ENCODE measurements at places on chromosomes 2 and 18.

DNA sequence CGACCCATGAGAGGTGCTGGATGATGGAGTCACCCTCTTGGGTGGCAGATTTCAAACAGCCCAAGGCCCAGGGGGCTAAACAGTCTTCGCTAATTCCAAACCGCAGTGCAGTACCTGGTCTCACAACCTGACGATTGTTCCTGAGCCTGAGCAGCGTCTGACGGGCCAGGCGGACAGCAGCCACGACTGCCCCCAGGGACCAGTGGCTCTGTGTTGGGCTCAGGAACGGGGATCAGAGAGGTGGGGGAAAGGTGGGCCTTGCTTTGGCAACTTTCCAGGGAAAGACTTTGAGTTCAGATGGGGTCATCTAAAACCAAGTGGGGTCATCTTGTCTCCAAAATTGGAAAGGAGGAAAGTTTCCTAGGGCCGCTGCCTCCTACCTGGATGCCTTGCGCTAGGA, 492 bp downstream of the COLEC11 start:
- no peak for DNase-seq

GRCh38 chr2:241062389-241063092, 39.5 kb downstream of the MTERF4 start:
- DNase-seq: no peak

- no peak for DNase-seq
These were observed 487.3 kb upstream of the SPRED2 start for GRCh38 chr2:65919550-65920188.

DNA sequence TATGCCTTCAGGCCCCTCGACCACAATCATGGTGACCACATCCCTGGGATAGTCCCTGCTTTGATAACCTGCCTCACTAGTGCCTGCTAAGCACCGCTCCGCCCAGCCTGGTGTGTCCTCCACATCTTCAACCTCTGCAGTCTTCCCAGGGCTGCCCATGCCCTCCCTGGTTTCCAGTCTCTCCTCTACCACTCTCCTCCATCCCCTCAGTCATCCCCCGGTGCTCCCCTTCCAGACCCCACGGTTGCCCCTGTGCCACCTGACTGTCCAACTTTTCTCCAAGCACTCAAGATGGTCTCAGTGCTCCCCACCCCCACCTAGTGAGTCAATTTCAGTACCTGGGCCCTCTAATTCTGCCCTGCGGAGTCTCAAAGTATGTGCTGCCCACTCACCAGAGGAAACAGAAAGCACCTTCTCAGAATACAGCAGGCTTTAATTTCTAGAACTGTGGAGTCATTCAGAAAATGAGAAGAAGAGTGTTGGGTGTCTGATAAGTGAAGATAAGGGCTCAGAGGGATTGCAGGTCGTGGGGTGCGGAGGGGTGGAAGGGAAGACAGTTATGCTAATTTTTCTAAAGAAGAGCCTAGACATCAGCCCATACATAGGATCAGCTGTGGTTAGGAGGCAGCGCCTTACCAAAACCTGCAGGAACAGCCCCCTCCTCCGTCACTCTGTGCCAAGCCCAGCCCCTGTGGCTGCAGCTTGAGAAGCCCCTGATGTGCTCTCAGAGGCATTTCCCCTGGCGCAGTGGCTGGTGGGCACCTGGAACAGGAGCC, 53.6 kb upstream of the CAB39 start:
- DNase-seq: no peak

DNA sequence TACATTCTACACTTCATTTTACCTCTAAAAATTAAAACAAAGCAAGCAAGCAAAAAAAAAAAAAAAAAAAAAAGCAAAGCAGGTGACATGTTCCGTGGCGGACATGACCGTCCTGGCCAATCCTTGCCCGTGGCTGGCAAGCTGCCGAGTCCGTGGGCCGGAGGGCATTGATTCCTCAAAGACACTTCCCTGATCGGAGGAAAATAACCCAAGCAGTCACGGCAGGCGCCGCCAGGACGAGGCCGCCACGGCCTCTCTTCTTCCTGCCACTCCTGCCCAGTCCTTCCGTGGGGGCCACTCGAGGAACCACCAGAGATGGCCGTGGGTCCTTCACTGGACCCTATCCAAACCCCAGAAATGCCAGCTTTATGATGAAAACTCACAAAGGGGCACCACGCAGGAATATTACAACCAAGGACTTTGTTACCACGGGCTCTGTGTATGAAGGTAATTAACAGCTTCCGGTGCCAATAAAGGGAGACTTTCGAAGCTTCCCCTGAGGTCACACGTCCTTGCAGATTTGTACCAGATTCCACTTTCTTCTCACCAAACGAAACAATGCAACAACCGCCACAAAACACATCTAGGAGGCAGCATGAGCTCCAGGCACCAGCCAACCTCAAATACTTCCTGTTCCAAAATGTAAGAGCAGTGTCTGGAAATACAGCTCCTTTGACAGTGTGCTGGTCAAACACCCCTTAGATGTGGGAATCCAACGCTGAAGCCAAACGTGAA, 170.3 kb downstream of the HDAC4 start:
- DNase-seq: no peak

GRCh38 chr18:13306583-13306982, 88.0 kb downstream of the LDLRAD4 start:
- DNase-seq: no peak

- no peak for DNase-seq
These were observed 608.9 kb upstream of the ID2 start for GRCh38 chr2:8072907-8073306.

DNA sequence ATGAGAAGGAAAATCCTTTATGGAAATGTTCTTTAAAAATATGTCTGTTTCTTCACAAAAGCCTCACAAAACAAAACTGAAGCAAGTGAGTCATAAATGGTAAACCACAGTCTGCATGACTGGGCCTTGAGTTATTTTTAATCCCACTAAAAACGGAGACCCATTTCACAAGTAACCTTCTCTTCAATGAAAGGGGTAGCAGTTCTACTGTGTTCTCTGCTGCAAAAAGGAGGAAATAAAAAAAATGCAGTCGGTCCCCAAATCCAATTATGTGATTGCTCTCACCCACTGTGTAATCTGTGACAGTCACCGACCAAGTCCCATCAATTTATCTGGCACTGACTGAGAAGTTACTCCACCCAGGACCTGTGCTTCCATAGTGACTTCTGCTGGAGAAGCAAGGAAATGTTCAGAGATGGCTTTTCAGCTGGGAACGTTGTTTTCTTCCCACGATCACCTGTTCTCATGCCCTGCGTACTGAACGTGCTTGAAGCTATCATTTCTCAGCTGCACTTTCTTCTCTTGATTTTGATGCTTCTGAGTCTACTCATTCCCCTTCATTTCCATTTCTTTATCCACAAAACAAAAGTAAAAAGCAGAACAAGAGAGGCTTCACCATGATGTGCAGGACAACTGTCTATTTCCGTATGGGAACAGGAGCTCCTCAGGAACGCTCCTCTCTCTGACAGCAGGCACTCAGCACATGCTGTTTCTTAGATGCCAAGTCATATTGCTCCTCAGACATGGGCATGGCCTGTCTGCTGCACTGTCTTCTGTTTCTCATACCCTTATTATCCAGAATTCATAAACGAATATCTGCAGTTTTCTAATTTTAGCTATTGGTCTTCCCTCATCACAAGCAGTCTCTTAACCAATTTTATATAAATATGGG, 80.0 kb upstream of the TMEM200C start:
- no peak for DNase-seq

DNA sequence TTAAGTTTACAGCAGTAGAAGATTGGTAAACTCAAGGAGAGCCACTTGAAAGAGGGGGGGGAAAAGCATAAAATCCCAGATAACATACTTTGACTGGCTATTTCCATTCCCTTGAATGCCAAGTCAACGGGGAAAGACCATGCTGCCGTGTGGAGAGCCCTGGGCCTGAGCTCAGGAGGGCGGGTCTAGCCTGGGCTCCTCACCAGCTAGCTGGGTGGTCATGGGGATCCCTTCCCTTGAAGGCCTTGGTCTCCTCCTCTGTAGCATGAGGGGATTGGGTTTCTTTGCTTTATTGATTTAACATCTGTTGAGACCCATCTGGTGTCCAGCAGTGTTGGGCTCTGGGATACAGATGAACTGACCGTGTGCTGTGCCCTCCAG, 35.0 kb downstream of the TEX51 start:
- no peak for DNase-seq

- DNase-seq: no peak
These were observed 657 bp downstream of the SGPP2 start for GRCh38 chr2:222424729-222425671.

GRCh38 chr2:159396799-159397198, 110.3 kb upstream of the WDSUB1 start:
- no peak for DNase-seq

- DNase-seq: no peak
These were observed 71.0 kb downstream of the IL1R2 start for GRCh38 chr2:102062802-102063201.

DNA sequence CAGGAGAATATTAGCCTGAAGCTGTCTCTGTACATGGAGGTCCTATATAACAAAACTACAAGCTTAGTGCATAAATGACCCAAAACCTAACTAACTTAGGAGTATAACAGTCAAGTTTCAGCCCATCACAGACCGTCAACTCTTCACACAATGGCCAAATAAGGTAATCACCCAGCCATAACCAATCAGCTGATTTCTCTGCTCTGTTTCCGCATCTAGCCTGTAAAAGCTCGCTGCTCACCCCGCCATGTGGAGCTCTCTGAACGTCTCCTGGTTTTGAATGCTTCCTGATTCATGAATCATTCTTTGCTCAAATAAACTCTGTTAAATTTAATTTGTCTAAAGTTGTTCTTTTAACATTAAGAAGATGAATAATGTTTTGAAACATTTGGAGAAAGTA, 593.6 kb downstream of the TMX3 start:
- DNase-seq: no peak

DNA sequence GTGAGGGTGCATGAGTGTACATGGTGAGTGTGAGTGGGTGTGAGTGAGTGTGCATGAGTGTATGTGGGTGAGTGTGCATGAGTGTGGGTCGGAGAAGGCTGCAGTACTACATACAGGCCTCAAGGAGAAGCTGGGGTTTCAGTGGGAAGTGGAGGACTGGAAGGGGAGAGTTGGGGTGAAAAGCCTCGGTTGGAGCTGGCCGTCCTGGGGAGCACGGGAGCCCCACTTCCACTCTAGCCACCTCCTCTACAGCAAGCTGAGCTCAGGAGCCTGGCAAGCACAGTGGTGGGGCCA, 68.7 kb upstream of the HPCAL1 start:
- no peak for DNase-seq

DNA sequence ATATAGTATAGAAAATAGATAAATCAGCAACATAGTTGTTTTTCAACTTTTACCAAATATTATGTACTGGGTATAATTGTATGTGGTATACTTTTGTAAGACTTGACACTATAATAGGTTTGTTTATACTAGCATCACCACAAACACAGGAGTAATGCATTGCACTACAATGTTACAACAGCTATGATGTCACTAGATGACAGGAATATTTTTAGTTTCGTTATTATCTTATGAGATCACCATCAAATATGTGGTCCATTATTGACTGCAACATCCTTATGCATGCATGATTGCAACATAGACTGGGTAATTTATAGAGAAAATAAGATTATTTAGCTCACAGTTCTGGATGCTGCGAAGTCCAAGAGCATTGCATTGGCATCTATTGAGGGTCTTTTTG, 678.4 kb upstream of the ZNF804A start:
- DNase-seq: no peak

DNA sequence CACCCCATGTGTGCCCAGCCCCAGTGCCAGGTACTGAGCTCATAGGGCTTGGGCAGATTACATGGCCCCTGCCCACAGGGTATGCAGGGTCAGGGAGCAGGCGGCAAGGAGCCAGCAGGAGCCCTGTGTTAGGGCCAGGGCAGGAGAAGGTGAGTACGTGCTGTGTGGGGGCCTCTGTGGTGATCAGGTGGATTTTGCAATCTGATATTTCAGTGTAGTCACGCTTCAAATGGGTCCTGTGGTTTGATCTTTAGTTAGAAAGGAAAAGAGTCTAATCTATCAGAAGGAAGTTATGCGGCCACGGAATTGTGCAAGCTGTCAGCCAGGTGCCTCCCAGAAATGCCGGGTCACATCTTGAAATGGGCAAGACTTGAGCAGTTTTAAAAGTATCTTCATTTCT, 13.9 kb downstream of the UBE2F start:
- no peak for DNase-seq

DNA sequence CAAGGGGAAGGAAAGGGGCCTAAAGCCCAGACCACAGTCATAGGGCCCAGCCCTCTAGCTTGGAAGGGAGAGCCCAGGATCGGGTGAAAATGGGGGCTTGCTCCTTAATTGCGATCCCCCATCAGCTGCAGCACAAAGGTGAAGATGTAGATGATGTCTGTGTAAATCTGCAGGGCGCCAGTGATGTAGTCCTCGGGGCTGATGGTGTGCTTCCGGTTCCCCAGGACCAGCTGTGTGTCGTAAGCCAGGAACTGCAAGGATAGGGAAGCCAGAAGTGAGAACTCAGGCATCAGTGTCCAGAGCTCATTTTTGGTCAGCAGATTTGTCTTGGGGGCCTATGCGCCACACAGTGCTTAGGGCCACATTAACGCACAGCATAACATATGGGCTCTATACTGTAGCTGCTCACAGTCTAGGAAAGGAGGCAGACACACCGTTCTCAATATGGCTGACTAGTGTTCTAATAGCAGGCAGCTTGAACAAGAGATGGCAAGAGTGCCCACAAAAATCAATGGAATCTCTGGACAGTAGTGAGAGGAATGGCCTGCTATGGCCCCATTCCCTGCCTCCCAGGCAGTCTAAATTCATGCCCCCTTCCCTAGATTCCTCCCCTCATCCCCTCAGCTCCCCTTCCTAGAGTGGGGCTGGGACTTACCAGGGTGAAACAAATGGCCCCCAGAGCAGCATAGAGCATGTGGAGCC, 5.2 kb downstream of the PNKD start:
- no peak for DNase-seq

- no peak for DNase-seq
These were observed 22.8 kb downstream of the ARHGAP28 start for GRCh38 chr18:6752202-6752860.

DNA sequence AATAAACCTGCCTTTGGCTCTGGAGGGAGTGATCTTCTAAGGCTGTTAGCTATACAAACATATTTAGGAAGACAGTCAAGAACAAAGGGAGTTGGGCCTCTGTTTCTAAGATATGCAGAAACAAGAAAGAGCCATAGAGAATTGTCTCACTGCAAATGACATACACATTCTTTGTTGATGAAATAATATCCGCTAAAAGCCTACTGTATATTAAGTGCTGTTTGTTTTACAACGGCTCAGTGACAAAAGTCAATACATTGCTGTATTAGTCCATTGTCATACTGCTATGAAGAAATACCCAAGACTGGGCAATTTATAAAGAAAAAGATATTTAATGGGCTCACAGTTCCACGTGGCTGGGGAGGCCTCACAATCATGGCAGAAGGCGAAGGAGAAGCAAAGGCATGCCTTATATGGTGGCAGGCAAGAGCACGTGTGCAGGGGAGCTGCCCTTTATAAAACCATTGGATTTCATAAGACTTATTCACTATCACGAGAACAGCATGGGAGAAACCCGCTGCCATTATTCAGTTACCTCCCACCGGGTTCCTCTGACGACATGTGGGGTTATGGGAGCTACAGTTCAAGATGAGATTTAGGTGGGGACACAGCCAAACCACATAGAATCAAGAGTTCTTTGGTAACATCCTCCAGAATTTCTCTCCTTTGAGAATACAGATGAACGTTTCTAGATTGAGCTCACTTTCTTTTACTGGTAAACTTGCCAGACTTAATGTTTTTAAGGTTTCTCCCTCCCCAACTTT, 157.8 kb downstream of the PIK3C3 start:
- no peak for DNase-seq

All from effector CD8-positive, alpha-beta T cell (primary cell).